ENCODE measurements at places on chromosomes 2 and 18.

DNA sequence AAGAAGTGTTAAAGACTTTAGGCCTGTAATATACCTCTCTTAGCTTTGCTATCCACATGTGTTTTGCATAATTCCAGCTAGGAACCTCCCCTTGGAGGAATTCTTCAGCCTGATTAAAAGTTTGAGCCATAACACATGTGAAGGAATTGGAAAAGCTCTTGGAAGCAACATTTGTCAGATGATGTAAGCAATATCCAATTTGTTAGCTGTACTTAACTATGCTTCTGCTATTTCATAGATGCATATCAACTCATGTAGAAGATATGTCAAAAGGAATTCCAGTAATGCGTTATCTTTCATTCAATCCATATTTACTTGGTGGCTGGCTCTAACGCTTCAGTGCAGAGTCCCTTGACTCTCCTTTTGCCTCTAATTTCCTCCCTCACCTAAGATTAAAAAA is 46.2 kb downstream of the PKP4 start:
- DNase-seq: no peak

DNA sequence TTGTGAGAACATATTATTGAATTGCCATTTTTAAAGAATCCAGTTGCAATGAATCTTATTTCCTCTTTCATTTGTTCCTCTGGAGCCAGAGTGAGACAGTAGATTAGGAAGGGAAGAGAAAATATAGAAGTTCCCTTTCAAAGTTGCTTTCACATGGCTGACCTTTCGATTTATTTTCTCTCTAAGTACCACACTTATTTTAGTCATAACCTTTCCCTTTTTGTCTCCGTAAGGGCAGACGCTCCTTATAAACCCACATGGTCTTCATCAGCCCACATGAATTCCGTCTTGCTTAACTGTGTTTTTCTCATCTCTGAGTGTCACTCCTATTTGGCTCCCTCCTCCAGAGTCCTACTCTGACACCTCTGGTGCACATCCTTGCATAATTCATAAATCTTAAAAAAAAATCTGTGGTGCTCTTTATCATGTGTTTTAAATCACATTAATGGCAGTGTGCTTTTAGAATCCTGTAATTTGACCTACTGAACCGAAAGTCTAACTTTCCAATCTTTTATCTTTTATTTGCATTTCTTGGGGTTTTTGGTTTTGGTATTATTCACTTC is 38.5 kb upstream of the ZNF396 start:
- DNase-seq: no peak

DNA sequence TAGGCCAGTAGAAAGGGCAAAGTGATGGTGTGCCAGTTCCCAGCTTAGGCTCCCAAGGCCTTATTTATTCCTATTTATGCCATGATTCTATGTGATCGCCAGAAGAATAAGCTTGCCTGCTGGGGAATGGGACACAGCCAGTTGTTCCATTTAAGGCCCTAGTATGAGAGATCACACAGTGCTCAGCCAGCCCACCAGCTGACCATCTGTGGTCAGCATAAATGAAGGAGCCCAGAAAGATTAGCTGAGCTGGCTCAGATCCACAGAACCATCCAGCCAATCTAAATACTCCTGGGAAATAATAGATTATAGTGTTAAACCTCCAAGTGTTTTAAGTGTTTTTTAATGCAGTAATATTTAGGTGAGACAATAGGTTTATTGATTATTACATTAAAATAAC is 12.6 kb upstream of the L3MBTL4 start:
- no peak for DNase-seq

DNA sequence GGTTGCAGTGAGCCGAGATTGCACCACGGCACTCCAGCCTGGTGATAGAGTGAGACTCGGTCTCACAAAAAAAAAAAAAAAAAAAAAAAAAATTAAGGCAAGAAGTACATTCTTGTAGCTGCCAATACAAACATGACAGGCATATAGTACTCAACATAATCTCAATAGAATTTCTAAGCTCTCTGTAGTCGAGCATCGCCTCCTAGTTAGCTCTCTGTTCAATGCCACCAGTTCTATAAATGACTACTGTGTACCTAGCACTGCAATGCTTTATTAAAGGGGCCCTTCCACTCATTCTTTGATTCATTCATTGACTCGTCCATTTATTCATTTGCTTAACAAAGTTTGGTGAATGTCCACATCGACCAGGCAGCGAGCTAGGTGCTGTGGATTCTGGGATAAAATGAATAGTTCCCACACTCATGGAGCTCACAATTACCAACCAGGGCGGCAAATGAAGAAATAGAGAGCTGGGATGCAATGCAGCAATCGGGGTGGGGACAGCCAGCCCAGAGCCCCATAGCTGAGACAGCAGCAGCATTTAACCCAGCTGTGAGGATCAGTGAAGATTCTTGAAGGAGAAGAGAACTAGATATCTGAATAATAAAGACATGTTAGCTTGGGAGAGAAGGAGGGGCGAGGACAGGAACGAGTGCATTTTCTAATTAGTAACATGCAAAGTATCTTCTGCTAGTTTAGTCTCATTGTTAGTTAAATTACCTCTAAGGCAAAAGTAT is 349.8 kb downstream of the LPIN1 start:
- DNase-seq: no peak

- no peak for DNase-seq
These were observed 58.7 kb upstream of the ZNF397 start for GRCh38 chr18:35182151-35182550.

GRCh38 chr2:23711979-23712755 is 214.8 kb downstream of the ATAD2B start:
- no peak for DNase-seq

- no peak for DNase-seq
These were observed 190.1 kb upstream of the AGAP1 start for GRCh38 chr2:235303499-235304291.

DNA sequence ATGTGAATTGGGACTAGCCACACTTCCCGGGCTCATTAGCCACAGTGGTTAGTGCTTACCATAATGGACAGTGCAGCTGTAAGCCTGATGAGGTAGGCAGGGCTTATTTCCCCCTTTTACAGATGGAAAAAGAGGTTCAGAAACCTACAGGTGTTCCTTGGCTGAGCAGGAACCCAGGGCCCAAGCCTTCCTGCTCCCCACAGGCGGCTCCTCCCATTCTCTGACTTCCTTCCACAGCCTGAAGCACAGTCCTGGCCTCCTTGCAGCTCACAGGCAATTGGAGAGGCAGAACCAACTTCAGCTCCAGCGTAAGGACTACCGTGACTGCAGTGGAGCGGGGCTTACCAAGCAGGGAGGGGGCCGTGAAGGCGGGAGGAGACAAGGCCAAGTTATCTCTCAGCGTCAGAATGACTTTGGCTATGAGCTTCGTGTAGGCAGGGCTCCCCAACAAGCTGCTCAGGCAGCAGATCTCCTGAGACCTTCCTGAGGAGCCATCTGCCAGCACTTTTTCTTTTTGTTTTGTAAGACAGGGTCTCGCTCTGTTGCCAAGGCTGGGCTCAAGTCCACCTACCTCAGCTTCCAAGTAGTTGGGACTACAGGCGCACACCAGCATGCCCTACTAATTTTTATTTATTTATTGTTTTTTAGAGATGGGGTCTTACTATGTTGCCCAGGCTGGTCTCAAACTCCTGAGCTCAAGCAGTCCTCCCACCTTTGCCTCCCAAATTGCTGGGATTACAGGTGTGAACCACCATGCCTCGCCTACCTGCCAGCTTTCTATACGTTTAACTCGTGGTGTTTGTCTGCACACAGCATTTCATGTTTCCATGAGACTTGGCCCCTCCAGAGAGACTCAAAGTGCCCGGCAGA is 34.2 kb upstream of the NT5DC4 start:
- DNase-seq: no peak

GRCh38 chr2:157460384-157460837 is 16.5 kb upstream of the CYTIP start:
- DNase-seq: no peak

DNA sequence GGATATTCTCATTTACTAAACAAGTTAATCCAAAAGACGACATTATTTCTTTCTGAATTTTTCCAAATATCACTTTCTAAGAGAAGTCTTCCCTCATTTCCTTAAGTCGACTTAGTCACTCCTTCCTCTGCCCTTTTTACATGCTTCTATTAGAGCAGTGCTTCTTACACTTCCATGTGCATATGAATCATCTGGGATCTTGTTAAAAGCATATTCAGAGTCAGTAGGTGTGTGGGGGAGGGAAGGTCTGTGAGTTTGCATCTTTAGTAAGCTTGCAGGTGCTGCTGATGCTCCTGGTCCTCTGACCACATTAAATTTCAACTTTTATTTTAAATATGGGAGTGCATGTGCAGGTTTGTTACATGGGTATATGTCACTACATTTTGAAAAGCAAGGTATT is 582.6 kb downstream of the NRXN1 start:
- no peak for DNase-seq

Data from thoracic aorta (tissue), 2 donors.